ENCODE measurements at places on chromosomes 6 and 20.
A peak's percentile ranks its signal among the peaks of the same experiment; 100 is the strongest.

- peak; percentile 48 for DNase-seq
These were observed 638 bp downstream of the MDN1 start for GRCh38 chr6:89818977-89819335.

DNA sequence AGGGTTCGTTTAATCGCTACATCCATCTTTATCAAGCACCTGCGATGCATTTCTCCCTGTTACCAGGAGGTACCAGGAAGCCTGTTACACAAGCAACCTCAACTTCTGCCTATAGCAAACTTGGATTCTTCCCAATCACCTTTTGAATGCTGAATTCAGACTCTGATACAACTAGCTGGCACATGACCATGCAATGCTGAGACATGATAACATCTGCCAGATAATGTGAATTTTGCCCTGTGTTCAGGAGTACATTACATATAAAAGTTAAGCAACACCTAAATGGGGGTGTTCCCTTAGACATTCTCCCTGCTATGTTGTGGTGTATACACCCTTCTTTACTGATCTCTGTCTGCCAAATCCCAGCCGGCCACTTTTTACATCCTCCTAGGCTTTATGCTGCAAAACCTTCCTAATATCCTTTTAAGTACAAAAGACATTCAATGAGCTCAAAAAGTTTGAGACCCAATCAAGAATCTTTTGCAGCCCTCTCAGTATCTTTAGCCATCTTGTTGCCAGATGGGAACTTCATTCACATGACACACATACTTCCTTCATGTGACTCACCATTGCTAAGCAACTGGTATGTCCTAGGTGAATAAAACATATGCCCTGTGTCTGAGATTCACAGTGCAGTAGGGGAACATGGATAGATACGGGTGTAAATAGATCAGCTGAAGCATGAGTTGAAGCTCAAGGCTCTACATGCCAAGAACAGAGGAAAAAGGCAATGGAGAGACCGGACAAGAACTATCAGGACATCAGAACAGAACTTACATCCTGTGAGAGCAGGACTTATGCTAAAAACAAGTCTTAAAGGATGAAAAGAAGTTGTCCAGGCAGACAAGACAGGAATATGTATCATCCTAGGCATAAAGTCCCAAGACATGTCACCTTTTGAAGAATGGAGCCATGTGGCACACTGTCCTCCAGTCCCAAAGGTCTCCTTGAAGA is 84.3 kb downstream of the ZHX3 start:
- DNase-seq = peak; percentile 49

DNA sequence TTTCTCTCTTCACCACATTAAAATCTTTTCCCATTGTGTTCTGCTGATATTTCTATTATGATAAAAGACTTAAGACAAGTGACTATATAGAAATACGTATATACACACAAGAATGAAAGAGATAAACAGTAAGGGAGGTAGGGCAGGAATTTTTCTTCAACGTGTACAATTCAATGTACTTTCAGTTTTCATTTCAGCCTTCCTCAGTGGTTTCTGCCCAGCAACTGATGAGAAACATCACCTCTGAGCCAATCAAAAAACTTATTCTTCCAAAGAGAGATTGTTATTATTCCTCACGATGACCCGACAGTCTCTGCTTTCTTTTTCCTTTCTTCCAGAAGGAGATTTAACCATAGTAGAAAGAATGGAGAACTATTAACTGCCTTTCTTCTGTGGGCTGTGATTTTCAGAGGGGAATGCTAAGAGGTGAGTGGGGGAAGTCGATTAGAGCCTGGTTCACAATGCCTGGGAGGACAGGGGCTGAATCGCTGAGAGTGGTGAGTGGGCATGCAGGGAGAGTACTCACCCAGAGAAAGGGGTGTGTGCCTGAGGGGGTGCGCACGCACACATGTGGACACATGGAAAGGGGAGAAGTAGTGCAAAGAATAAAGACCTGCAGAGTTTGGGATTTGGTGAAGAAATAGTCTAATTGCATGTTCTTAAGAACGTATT is at the start of gene BTN3A1:
BTN3A1 (plus strand) TSS at position 289 of the 672 bp plus-strand sequence. CDS start 3,289 bp downstream, outside the sequence.
- DNase-seq = peak; percentile 90

GRCh38 chr20:63011798-63012197 is 5.0 kb upstream of the BHLHE23 start:
- no peak for DNase-seq

DNA sequence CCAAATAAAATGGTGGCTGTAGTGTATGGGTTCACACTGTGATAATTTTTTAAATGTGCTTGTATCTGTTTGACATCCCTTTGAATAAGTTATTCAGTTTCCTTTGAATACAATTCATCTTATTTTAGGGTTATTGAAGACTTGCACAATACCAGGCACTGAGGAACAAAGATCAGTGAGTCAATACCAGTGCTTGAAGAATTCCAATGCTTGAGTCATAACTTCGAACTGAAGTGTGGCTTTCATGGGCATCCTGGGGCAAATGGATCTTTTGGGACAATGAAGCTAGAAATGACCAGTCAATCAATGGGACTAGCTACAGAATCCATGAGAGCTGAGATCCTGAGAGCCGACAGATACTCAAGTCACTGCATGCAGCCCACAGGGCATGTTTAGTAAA is 349.9 kb upstream of the FLRT3 start:
- DNase-seq = no peak

DNA sequence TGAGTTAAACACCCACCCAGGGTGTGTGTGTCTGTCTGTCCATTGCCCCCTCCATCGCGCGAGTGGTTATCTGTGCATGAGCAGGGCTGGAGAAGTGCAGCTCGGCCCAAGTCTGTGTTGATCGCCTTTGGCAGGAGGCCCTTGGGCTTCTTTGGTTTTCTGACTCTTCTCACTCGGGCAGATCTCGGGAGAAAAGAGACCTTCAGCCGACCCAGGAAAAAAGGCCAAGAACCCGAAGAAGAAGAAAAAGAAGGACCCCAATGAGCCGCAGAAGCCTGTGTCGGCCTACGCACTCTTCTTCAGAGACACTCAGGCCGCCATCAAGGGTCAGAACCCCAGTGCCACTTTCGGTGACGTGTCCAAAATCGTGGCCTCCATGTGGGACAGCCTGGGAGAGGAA is 132.9 kb downstream of the JPH2 start:
- no peak for DNase-seq

DNA sequence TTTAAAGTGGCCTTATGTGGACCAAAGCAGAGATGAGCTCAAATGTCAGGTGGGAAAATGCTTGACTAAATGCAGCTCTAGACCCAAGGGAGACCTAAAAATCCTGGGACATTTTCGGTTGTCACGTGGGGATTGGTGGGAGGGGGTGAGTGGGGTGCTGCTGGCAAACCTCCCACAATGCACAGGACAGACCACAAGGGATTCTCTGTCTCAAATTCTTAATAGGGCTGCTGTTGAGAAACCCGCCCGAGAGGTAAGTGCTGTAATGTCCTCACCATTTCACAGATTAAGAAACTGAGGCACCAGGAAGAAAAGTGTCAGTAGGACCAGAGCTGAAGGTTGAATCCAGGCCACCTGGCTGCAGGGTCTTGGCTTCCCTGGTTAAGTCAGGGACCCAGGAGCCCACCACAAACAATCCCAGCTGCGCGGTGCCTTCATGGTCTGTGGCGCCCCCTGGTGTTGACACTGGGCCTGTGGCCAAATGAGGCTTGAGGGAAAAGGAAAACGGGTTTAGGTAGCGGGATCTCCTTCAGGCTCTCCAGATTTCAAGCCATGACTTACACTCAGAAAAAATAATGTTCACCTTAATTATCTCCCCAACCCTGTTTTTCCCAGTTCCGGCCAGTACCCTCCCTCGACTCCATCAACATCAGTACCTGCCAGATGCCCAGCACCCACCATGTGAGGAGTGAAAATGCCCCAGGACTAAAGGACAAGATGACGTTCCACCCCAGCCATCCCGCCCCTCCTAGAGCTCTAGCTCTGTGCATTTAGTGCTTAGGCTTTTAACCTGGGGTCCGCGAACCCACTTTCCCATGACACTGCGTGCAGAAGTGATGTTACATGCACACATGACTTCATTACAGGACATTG is 7.2 kb downstream of the HLA-G start:
- no peak for DNase-seq

DNA sequence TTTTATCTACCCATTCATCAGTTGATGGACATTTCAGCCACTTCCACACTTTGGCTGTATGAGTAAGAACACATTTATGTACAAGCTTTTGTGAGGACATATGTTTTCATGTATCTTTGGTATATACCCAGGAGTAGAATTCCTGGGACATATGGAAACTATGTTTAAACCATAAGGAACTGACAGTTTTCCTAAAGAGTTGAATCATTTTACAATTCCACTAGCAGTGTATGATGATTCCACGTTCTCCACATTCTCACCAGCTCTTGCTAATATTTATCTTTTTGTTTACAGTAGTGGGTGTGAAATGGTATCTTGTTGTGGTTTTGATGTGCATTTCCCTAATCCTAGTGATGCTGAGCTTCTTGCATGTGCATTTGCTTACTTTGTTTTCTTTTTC is 338.1 kb downstream of the PLCB1 start:
- DNase-seq = no peak

DNA sequence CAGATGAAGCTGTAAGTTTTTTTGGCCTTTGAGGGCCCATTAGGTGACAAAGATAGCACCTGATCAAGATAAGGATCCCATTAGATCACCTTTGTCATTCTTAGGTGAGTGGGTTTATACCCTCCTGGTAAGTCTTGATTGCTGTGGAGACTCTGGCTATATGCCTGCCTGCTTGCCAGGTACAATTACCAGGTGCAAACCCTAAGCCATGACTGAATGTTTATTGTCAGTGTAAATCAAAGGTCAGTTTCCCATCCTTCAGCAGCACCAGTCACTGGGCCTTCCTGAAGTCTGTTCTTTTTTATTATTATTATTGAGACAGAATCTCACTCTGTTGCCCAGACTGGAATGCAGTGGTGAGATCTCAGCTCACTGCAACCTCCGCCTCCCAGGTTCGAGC is 106.4 kb upstream of the FOXO3 start:
- DNase-seq = no peak

GRCh38 chr6:53916804-53917463 is 122.1 kb downstream of the LRRC1 start:
- no peak for DNase-seq

GRCh38 chr6:122289762-122290539 is 109.5 kb upstream of the HSF2 start:
- peak; percentile 2 for DNase-seq

- no peak for DNase-seq
These were observed 8.7 kb downstream of the RPS21 start for GRCh38 chr20:62395311-62396242.

- no peak for DNase-seq
These were observed 27.4 kb downstream of the SLX4IP start for GRCh38 chr20:10462516-10462915.

DNA sequence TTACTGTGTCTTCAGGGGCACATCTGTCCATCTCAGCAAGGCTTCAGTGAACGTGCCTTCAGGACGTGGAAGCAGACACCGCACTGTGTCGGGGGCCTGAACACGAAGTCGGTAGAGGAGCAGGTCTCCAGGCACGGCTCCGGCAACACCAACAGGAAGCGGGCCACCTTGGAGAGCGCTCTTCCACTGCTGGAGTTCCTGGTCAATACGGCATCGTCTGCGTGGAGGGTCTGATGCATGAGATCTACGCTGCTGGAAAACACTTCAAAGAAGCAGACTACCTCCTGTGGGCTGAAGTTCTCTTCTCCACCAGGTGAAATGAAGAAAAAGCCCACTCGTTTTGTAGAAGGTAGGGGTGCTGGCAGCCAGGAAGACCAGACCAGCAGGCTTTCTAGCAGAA is 69.3 kb upstream of the SLCO4A1 start:
- DNase-seq = no peak

- DNase-seq = peak; percentile 6
These were observed 102.8 kb upstream of the TFAP2D start for GRCh38 chr6:50610562-50610961.

- no peak for DNase-seq
These were observed 385.3 kb downstream of the EPM2A start for GRCh38 chr6:145349950-145350510.

DNA sequence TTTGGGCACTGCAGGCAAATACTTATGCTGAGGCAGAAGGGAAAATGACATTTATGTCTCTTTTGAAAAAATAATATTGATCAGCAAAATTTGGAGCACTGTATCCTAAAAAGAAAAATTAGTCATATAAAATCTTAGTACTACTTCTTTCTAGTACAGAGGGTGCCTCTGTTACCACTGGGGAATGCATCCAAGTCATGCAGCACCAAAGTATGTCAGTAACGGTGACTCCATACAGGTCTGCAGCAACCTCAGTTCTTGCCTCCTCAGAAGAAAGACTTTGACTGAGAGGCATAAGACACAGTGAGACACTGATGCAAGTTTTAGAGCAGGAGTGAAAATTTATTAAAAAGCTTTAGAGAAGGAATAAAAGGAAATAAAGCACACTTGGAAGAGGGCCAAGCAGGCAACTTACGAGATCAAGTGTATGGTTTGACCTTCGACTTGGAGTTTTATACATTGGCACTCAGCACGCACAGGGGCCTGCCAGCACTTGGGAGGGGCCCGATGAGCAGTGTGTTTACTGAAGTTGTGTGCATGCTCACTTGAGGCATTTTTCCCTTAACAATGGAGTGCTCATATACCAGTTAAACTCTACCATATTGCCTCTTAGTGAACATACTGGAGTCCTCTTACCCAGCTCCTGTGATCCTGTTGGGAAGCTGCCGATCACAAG is 1244.8 kb downstream of the EPHA7 start:
- no peak for DNase-seq

- DNase-seq = no peak
These were observed 58.5 kb upstream of the CCN6 start for GRCh38 chr6:111995404-111995803.

DNA sequence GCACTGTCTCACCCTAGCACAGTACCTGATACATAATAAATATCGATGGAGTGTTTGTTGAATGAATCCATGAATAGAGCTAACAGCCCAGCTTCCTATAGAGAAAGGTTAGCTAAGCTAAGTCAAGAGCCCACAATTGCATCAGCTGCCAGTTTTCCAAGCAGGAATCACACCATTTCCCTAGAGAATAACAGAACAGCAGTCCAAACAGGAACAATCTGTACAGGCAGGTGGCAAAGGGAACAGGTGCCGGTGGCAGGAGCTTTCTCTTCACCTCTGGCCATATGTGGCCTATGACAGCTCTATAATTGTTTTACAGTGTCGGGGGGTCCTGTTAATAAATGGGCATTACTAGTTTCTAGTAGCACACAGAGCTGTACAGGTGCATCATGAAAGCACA is 38.8 kb downstream of the ISM1 start:
- DNase-seq = no peak
